NCI-H1048 (cell line): ENCODE measurements at places on chromosomes 3 and 15.

GRCh38 chr3:29751647-29752314 is 470.9 kb downstream of the RBMS3 start:
- DNase-seq = no peak

- no peak for DNase-seq
These were observed 30.4 kb downstream of the ATG3 start for GRCh38 chr3:112531358-112531781.

- no peak for DNase-seq
These were observed 2.4 kb downstream of the NMNAT3 start for GRCh38 chr3:139675327-139675726.

DNA sequence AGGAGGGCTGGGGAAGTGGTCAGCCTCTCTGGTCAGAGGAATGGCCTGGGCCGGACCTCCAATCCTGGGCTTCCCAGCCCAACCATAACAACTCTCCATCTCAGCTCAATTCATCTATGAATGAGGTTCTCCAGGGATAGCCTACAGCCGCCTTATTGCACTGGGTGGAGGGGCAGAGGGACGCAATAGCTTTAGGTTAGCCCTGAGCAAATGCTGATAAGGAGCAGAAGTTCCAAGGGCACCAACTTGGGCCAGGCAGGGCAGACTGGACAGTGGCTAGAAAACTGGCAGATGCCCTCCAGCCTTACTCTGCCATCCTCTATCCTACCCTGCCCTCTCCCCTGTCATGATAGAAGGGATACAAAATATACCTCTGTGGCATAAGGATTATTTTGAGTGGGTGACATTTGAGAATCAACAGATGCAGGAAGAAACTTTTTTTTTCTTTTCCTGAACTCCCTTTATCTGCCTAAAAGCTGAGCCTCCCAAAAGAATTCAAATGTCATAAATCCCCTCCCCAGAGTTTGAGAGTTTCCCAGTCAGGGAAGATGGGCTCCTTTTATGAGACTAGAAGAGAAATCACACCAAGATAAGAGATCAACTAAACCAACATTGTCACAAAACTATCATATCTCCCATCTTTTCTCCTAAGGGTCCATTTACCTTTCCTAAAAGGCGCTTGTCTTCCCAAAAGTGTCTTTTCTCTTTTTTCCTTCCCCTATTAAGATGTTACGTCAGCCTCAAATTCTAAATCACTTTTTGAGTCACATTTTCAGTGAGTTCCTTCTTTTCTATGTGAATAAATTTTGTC is 40.4 kb upstream of the C15orf39 start:
- no peak for DNase-seq

GRCh38 chr3:198071602-198072287 is 111.7 kb downstream of the LMLN start:
- DNase-seq = no peak

- no peak for DNase-seq
These were observed 121.4 kb downstream of the FBLN2 start for GRCh38 chr3:13670292-13670691.
